ENCODE measurements at places on chromosomes 12 and 14.

GRCh38 chr14:82313889-82314288 is 780.2 kb upstream of the SEL1L start:
- DNase-seq, result peak; percentile 4

GRCh38 chr12:18443768-18444437 is 182.6 kb downstream of the PIK3C2G start:
- no peak for DNase-seq

- DNase-seq, result no peak
Measured at GRCh38 chr12:5096241-5096924, 52.7 kb downstream of the KCNA5 start.

- DNase-seq, result no peak
Measured at GRCh38 chr14:91207008-91207407, 37.5 kb downstream of the GPR68 start.

DNA sequence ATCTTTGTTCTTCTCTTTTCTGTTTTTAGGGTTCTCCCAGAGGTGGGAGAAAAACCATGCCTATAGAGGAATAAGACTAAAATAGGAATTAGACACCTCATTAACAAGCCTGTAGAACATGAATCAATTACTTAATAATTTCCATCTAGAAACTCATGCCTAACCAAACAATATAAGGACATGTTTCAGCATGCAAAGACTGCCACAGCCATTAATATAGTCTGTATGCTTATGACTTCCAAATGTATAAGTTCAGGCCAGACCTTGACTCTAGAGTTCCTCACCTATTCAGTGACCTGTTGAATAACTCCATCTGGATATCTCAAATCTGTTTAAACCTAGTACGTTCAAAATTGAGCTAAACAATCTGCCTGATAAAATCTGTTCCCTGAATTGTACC is 304.6 kb downstream of the BMP4 start:
- DNase-seq, result no peak

GRCh38 chr12:42504049-42504448 is 85.5 kb downstream of the PRICKLE1 start:
- DNase-seq, result no peak

- DNase-seq, result no peak
Measured at GRCh38 chr12:80979816-80980215, 42.1 kb upstream of the LIN7A start.

DNA sequence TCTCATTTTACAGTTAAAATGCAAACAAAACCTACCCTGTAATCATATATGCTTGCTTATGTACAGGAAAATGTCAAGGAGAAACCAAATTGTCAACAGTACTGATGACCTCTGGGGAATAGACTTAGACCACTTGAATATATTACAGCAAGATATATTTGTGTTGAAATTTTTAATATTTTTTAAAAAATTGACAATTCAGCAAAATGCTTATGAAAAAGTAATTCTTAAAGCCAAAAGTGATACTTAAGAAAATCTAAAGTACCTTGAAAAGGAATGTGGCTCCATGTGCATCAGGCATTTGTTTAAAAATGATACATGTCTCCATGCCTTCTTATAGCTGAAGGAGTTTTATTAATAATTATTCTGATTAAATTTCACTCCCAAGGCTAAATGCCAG is 49.2 kb downstream of the PTPN21 start:
- no peak for DNase-seq

DNA sequence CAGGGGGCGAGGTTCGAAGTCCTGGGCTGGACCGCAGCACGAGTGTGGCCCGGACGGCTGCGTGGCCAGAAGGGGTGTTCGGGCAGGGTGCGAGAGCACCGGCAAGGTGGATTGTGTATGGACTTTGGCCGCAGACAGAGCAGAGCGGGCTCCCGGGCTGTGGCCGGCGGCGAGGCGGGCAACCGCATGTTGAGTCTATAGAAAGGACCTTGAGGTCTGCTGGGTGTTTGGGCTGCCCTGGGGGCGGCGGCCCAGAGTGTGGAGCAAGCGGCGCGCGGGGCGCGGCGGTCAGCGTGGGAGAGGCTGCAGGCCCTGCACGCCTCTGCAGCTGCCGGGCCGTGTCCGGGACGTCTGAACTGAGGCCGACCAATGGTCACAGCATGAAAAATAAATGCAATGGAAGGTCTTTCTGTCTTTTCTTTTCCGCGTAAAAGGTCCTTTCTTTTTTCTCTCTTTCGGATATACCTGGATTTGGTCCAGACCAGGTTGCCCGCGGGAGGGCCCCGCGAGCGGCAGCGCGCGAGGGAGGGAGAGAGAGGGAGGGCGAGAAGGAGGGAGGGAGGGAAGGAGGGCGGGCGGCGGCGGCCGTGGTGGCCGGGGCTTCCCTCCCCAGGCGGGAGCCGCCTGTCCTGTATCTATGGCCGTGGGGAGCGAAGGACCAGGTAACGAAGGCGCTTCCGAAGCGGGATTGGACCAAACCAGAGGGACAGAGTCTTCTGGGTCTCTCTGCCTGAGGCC is 5.5 kb upstream of the HOXC9 start:
- DNase-seq, result no peak

- DNase-seq, result no peak
Measured at GRCh38 chr14:58060898-58061297, 91.1 kb downstream of the ARMH4 start.

GRCh38 chr12:49827401-49828099 is 663 bp downstream of the NCKAP5L start:
- no peak for DNase-seq

GRCh38 chr14:31895206-31895605 is 181.9 kb upstream of the ARHGAP5 start:
- no peak for DNase-seq

GRCh38 chr12:132507656-132508490 is 17.9 kb downstream of the FBRSL1 start:
- DNase-seq, result no peak

DNA sequence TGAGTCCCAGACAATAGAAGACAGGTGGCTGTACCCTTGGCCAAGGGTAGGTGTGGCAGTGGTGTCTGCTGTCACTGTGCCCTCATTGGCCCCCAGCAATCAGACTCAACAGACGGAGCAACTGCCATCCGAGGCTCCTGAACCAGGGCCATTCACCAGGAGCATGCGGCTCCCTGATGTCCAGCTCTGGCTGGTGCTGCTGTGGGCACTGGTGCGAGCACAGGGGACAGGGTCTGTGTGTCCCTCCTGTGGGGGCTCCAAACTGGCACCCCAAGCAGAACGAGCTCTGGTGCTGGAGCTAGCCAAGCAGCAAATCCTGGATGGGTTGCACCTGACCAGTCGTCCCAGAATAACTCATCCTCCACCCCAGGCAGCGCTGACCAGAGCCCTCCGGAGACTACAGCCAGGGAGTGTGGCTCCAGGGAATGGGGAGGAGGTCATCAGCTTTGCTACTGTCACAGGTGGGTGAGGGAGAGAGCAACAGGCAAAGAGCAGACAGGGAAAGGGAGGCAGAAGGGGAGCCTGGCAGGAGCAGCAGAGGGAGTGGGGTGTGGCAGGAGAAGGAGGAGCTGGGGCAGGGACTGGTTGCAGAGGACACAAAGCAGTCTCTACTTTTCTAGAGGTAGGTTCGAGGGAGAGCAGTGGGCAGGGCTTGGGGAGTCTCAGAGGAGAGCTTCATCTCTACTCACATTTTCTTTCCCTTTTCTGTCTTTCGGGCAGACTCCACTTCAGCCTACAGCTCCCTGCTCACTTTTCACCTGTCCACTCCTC is 452 bp downstream of the INHBE start:
- DNase-seq, result no peak

DNA sequence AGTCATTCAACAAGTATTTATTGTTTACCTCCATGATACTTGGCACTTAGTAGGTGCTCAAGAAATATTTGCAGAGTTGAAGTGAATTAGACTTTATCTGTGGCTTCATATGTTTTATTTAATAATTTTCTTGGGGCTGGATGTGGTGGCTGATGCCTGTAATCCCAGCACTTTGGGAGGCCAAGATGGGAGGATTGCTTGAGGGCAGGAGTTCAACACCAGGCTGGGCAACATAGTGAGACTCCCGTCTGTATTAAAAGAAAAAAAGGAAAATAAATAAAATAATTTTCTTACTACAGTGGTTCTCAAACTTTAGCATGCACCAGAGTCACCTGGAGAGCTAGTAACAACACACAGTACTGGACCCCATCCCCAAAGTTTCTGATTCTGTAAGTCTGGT is 905 bp downstream of the ADCK1 start:
- DNase-seq, result no peak

- no peak for DNase-seq
Measured at GRCh38 chr12:32270818-32271710, 128.3 kb upstream of the FGD4 start.

- no peak for DNase-seq
Measured at GRCh38 chr14:77151245-77151644, 9.7 kb upstream of the ZDHHC22 start.

DNA sequence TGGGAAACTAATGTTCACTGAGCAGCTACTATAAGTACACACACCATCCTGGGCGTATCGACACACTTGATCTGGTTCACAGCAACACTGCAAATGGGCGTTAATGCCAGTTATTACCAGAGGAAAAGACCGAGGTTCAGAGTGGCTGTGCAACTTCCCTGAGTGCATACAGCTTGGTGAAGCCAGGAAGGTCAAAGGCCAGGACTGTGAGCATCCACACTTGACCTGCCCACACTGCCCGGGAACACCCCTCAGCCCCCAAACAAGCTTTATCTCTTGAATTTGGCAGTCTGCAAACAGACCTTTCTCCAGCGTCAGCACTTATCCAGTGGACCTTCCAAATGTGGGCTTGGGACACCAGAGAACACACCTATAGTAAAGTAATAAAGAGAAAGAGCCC is 312.6 kb downstream of the BCL11B start:
- DNase-seq, result no peak

GRCh38 chr14:70622111-70622712 is 19.5 kb upstream of the TTC9 start:
- DNase-seq, result no peak

GRCh38 chr14:34930591-34931091 is 52.2 kb upstream of the SRP54 start:
- DNase-seq, result no peak

- no peak for DNase-seq
Measured at GRCh38 chr14:104697317-104697703, 7.9 kb downstream of the INF2 start.

GRCh38 chr12:53160000-53160399 is 20.5 kb upstream of the ZNF740 start:
- no peak for DNase-seq

Data from left renal pelvis (tissue), 4 donors.